Ovary (tissue), 10 donors: ENCODE measurements at places on chromosomes 2 and 18. TPM values are rescaled to one million over a fixed set of nuclear protein-coding genes. Genes with fewer than 3 reads are reported as not detected.

VWC2L gene
- polyA plus RNA-seq = not detected

GPR55 gene
- 0.05 TPM for polyA plus RNA-seq

TMEM198 gene
- polyA plus RNA-seq = 0.62 TPM

ATP6V1C2 gene
- 0.48 TPM for polyA plus RNA-seq

GYPC gene
- 151 TPM for polyA plus RNA-seq

ESPNL gene
- polyA plus RNA-seq = 0.15 TPM

EVA1A gene
- 0.80 TPM for polyA plus RNA-seq

SH3RF3 gene
- 3.6 TPM for polyA plus RNA-seq

MALL gene
- 20.0 TPM for polyA plus RNA-seq

CHAC2 gene
- 1.1 TPM for polyA plus RNA-seq

IL1R2 gene
- polyA plus RNA-seq = 1.1 TPM

AQP12B gene
- polyA plus RNA-seq = not detected

SERPINB13 gene
- not detected for polyA plus RNA-seq
